Stimulated activated CD4-positive, alpha-beta T cell treated with anti-CD3 and anti-CD28 coated beads, Interleukin-15, amount 100 ng/mL, for 48 hours (primary cell): ENCODE measurements at places on chromosomes 6 and 20.

DNA sequence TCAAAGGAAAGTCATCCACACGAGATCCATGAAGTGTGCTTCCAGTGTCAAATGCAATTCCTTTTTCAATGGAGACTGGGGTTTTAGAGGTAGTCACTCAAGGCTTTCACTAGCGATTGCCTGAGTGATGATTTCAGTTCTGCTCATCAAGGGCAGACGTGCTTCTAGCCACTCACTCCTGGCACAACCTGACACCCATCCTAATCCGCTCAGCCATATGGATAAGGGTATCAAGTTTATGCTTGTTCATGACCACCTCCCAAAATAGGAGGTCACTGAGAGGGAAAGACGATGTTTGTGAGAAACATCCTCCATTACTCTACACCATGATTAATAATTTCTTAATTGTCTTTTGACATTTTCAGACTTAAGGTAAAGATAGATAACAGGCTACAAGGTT, 91.3 kb upstream of the HEY2 start:
- no peak for DNase-seq

DNA sequence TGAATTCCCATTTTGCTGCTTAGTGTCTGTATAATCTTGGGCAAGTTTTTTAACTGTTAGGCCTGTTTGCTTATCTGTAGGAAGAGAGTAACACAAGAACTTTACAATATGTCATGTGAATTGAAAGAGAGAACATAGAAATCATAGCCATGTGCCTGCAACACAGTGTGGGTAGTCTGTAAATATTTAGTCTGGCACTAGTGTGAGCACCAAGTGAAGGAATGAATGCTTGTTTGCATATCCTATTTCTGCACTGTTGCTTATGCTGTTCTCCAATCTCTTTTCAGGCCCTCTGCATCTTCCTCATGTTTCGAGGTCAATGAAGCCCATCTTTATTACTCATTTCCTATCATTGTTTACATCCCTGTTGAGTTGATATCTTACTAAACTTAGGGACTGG, 49.2 kb downstream of the CBFA2T2 start:
- no peak for DNase-seq

DNA sequence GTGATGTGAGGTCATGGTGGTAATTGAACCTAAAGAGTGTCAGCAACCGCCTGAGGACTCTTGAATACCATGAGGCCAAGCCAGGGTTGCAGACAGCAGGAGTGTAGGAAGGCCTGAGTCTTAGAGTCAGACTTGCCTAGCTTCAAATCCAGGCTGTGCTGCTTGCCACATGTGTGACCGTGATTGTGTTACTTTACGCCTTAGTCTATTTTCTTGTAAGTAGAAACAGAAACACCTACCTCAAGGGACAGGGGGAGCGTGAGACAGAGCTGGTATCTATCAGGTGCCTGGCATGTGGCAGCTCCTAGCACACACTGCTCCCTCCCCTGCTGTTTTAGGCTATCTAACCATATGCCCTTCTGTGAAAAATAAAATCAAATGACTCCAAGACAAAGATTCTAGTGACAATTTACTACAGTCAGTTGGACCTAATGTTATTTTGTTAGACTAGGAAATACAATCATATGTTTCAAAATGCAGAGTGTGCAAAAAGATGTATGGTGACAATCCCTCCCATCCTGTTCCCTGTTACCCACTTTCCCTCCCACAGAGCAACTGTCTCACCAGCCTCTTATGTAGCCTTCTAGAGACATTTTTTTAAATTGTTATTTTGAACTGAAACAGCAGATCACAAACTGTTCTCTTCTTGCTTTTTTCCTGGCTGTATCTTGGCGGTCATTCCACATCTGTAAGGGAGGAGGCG, 21.7 kb downstream of the TAF8 start:
- no peak for DNase-seq

- DNase-seq, result no peak
Observed at GRCh38 chr6:47419621-47420020, 58.0 kb upstream of the CD2AP start.

DNA sequence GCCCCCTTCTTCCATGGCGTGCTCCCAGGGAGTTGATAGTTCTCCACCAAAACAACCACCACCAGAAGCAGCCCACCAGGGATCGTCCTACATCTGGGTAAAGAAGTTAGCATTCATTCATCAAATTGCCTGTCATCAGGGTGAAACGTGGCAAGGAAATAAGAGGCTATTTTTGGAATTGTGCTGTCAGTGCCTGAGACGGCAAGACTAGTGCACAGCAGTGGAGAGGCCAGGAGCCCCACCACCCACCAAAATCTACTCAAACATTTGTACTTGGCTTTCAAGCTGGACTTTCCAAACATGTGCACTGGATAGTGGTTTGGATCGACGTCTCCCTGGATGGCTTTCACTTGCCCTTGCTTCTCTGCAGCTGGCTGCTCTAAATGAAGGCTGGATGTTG, 44.8 kb downstream of the TXNDC5 start:
- DNase-seq, result no peak

DNA sequence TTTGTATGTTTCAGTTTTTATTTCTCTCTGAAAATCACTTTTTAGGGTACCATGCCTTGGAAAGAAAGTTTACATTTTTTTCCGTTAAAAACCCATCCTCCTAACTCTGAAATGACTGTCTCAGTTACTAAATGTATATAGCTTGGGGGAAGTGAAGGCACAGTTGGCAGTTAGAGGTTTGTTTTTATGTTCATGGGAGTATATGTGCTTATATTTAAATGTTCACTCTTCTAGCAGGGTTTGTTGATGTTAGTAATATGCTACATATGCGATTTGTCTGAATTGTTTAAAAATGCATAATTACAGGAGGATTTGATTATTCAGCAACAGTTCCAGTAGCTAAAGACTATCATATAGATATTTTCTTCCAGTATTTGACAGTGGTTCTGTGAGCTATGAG, 31.1 kb downstream of the CDKAL1 start:
- DNase-seq, result no peak

GRCh38 chr20:52754366-52754765, 217.8 kb upstream of the TSHZ2 start:
- DNase-seq, result no peak

DNA sequence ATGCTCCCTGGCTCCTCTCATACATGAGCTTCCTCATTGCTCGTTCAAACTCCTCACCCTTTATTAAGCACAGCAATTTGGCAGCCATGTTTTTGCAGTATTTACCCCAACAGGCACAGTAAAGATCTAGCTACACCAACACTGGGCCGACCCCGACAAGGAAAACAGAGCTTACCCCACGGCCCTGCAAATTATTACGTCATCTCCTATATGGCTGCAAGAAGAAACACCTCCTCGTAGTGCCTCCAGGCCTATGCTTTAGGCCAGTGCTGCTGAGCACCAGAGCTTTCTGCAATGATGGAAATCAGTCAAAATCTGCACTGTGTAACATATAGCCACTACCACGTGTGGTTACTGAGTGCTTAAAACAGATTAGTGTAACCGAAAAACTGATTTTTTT, 26.7 kb downstream of the TMC2 start:
- no peak for DNase-seq
